ENCODE measurements at places on chromosomes 16 and 17.

DNA sequence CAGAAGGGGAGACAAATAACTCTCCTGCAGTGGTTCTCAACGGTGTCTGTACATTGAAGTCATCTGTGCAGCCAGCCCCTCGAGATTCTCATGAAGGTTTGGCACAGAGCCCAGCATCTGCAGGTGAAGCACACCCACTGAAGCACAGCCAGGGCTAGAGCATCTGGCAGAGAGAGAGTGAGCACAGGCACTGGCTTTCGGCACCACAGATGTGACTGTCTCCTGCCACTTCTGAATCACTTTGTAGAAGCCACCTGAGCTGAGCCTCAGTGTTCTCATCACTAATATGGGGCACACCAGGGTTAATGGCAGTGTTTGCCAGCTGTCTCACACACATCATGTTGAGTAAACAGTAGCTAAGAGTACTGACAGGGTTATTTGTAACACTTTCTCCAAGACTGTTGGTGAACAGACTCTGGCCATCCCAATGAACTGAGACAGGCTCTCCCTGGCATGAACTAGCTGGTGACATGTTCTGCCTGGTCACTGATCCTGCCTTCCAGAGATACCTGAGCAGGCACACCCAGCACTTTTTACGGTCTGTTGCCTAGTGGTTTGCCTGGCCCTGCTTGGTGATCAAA, 10.9 kb downstream of the HSPB9 start:
- DNase-seq, result no peak

DNA sequence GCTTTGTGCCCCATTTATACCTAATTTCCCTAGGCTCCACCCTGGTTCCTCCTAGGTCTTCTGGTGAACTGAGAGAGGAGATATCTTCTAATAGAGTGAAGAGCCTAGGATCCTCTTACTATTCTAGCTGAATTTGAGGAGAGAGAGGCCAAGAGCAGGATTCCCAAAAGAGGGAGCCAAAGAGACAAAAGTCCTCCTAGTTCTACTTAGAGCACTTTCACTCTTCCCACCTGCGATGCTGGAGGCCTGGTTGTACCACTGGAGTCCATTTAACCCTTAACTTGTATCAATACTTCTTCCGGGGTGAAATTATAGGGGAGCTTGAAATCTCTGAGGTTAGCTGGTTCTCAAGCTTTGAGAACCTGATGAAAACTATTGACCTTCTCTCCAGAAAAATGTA, 3.4 kb upstream of the SSH2 start:
- DNase-seq, result peak; percentile 28

- peak; percentile 40 for DNase-seq
These were observed 68.7 kb downstream of the HIC1 start for GRCh38 chr17:2123375-2124251.

GRCh38 chr16:54242199-54242598, 44.4 kb downstream of the IRX3 start:
- DNase-seq, result no peak

GRCh38 chr16:84194470-84195200, 3.7 kb downstream of the ADAD2 start:
- no peak for DNase-seq

DNA sequence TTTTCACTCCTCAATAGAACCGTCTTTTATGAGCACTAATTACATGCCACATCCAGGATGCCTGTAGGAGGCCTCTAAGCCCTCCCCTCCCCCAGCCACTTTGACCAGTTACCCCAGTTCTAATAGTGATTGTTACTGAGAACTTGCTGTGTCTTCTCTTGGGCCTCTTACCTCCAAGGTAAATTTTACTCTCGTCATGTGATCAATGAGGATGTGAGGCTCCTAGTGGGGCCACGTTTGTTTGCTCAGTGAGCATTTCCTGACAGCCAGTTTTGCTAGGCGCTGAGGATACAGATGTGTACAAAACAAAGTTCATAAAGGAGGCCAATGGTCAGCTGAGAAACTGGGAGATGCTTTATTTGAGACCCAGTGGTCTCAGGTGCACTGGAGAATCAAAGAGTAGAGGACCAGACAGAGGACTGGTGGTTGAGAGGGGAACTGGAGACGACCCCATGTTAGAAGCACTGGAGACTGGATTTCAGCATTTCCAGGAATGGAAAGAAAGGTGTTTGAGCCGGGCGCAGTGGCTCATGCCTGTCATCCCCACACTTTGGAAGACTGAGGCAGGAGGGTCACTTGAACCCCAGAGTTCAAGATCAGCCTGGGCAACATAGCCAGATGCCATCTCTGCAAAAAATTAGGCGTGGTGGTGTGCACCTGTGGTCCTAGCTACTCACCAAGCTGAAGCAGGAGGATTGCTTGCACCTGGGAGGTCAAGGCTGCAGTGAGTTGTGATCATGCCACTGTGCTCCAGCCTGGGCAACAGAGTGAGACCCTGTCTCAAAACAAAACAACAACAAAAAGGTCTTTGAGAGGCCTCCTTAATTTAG, 2.6 kb downstream of the ATP2C2 start:
- DNase-seq, result no peak

GRCh38 chr17:77649717-77650211, 308.7 kb upstream of the TNRC6C start:
- no peak for DNase-seq

GRCh38 chr17:31843070-31843745, 15.8 kb downstream of the COPRS start:
- peak; percentile 75 for DNase-seq

- no peak for DNase-seq
These were observed 26.2 kb downstream of the C16orf78 start for GRCh38 chr16:49399594-49400364.

DNA sequence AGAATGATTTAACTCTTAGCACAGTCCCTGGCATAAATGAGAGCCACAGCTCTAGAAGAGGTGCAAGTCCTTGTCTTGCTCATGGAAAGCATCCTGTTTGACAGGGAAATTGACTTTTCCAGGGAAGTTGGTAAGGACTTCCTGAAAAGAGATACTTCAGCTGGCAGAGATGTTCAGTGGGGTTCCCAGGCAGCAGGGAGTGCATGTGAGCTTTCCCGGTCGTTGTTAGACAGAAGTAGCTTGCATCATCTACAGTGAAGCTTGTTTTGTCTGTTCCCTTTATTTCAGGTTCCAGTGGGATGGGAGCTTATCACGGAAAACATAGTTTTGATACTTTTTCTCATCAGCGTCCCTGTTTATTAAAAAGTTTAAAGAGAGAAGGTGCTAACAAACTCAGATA, 22.9 kb downstream of the ALDH3A2 start:
- DNase-seq, result no peak

- no peak for DNase-seq
These were observed 9.2 kb upstream of the SERPINF1 start for GRCh38 chr17:1752425-1753262.

- no peak for DNase-seq
These were observed 3.3 kb downstream of the RPL13 start for GRCh38 chr16:89563639-89564392.

GRCh38 chr17:8227238-8227581, 16.8 kb upstream of the AURKB start:
- DNase-seq, result no peak

DNA sequence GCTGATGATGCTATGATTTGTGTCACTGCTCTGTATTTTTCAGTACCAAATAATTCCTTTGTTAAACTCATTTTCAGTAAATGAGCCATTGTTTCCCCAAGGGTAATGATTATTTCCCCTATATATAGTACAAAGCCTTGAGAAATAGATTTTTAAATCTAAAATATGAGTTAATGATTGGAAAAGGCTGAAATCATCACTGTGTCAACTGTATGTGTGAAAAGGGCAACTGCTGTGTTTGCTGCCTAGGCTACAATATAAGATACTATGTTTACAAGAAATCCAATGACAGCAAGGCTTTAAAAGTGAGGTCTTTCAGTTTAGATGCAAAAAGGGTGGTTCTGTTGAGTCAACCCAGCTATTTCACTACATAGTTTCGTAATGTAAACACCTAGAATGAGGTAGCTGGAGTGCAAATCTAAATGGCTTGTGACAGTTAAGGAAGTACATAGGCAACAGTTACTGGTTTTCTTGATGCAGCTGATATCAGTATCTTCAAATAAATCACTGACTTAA, 15.3 kb downstream of the NLK start:
- DNase-seq, result no peak

DNA sequence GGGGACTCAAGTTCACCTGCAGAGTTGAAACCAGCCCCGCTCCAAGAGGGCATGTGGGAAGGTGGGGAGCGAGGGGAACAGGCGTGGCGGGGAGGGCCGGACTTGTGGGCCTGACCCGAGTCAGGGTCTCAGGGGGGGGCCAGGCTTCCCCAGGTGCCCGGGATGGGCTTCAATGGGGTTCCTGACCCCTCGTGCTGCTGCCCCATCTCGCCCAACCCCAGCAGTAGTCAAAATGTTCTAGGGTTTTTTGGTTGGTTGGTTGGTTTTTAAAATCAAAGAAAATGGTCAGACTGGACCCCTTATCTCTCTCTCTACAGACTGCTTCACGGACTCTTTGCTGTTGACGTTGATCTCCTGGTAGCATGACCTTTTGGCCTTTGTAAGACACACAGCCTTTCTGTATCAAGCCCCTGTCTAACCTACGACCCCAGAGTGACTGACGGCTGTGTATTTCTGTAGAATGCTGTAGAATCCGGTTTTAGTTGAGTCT, 69.5 kb downstream of the AMFR start:
- DNase-seq, result no peak

DNA sequence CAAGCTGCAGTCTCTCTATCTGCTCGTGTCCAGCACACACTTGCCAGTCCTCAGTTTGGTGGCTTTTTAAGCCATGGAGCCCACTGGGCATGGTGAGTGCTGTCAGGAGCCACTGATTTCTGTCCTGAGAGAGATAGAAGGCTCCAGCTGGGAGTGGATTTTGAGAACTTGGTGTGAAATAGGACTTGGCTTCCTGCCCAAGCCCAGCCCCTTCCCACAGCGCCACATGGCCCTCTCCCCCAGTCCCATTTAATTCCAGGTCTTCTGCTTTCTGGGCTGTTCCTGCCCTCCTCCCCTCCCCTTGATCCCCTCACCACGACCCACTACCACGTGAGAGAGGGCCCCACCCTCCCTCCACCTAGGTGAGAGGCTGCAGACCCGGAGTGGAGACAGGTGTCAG, 14.4 kb upstream of the ABCC3 start:
- DNase-seq, result no peak

DNA sequence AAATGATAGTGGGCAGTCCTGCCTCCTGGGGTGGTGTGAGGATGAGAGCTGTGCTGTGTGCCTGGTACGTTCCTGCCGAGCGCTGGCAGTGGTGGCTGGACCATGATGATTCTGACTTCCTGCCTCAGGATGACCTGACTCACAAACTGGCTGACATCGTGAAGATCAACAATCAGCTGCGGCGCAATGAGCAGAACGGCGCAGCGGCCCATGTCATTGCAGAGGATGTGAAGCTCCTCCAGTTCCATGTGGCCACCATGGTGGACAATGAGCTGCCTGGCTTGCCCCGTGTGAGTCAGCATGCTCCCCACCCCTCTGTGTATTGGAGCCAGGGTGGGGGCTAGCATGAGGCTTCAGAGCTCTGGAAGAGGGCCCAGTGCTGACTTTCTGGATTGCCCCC, 13.1 kb downstream of the POLR2A start:
- no peak for DNase-seq

DNA sequence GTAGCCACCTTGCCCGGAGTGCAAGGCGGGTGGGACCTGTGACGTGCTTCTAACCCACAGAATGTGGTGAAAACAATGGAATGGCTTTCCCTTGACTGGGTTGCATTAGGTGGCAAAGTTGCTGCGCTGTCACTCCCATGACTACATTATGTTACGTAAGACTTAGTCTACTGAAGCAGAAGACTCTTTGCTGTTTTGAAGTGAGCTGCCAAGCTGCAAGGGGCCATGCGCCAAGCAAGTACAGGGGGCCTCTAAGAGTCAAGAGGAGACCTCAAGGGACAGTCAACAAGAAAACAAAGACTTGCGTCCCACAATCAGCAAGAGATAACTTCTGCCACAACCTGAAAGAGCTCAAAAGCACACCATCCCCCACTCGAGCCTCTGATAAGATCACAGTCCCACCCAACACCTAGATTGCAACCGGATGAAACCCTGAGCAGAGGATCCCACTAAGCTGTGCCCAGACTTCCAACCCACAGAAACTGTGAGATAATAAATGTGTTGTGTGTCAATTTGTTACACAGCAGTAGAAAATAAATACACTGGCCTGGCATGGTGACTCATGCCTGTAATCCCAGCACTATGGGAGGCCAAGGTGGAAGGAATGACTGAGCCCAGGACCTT, 16.5 kb downstream of the ANKRD11 start:
- no peak for DNase-seq

DNA sequence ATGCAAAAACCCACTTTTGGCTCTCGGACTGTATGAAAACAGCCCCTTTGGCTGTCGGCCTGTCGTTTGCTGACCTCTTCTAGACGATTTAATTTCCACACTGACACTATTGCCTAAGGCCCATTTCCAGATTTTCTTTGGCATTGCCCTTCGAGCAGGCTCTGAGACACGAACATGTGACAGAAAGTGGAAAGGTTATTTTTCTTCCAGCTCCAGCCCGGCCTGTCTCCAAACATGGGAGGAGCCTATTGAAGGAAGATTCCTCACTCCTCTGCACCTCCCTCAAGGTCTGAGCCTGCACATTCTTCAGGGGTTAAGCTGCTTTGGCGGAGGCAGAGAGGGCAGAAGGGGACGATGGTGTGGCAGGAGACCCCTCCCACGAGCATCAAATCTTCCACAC, 85.9 kb upstream of the FOXF1 start:
- DNase-seq, result no peak

DNA sequence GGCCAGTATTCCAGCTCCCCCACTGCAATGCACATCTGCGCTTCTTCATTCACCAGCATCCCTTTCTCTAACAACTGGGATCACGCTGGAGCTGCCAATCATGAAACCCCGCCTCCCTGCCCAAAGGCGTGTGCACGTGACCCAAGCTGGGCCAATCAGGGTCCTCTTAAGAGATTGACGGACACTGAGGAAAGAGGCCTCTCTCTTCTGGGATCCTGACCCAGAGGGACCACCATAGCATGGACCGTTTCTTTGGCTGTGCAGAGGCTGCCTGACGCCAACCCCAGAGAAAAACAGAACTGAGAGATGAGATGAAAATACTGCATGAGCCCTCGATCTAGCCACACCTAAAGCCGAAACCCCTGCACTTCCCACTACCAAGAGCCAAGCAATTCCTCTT, 32.0 kb downstream of the COTL1 start:
- DNase-seq, result no peak
